Activated CD4-positive, alpha-beta T cell treated with anti-CD3 and anti-CD28 coated beads, Interleukin-2, amount 50 U/mL, for 4 hours (primary cell): ENCODE measurements at places on chromosomes 1 and 21.

- DNase-seq, result no peak
These were observed 28.5 kb upstream of the EEIG2 start for GRCh38 chr1:108531444-108531843.

- DNase-seq, result no peak
These were observed 30.0 kb downstream of the LRRC3 start for GRCh38 chr21:44485254-44485793.

GRCh38 chr1:180187626-180188025 lies 33.0 kb downstream of the QSOX1 start:
- no peak for DNase-seq

DNA sequence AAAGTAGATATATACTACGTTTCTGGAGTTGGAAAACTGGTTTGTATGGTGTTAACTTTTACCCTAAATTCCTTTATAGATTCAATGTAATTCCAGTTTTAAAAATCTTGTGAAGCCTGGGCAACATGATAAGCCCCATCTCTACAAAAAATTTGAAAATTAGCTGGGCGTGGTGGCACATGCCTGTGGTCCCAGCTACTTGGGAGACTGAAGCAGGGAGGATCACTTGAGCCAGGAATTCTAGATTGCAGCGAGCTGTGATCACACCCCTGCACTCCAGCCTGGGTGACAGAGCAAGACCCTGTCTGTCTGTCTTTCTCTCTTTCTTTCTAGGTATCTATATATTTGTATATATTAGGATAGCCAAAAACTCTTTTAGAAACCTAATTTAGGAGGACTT lies 141.9 kb downstream of the CLEC20A start:
- no peak for DNase-seq

DNA sequence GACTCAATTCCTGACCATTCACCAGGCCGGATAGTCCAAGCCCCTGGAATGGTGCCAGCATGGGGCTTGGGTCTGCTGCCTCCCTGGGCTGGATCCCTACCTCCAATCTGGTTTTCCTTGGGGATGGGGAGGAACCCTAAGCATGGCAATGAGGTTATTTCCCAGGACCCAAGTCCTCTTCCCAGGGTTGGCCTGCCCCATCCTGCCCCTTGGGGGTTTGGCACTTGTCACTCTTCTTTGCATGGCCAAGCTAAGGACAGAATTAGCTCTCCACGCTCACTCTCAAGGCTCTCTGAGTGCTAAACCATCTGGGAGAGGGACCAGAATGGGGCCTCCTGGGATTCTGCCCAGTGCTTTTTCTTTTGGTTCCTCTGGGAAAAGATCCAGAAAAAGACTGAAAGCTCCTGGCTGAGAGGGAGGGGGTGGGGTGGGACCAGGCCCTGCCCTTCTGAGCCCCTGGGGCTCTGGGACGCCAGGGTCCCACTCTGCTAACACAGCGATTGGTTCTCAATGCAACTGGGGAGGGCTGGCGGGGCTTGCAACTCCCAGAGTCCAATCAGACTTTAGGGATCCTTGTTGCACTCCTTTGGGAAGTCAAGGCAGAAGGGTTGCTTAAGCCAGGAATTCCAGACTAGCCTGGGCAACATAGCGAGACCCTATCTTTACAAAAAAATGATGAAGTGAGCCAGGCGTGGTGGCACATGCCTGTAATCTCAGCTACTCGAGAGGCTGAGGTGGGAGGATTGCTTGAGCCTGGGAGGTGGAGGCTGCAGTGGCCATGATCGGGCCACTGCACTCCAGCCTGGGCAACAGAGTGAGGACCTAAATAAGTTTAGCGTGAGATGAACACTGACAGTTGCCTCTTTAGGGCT lies 52.7 kb downstream of the DHRS3 start:
- no peak for DNase-seq

DNA sequence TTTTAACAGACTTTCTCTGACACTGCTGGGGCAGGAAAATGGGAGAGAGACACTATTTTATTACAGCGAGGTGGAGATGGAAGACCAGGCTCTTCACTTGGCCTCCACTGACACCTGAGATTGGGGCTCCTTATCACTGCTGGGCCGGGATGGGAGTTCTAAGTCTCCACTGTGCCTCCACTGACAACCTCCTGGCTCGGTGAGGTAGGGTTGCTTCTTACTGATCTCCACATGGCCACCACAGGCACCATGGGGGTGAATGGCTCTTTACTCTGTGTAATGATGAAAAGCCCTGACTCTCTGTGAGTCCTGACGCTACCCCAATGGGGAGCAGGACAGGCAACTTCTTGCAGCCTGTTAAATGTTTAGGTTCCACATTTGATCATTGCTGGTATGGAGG lies 67.7 kb downstream of the ATP1A1 start:
- DNase-seq, result no peak

GRCh38 chr1:245153081-245153551 lies 1.7 kb upstream of the KIF26B start:
- peak; percentile 57 for DNase-seq

GRCh38 chr1:238252033-238252802 lies 361.5 kb upstream of the ZP4 start:
- DNase-seq, result no peak

DNA sequence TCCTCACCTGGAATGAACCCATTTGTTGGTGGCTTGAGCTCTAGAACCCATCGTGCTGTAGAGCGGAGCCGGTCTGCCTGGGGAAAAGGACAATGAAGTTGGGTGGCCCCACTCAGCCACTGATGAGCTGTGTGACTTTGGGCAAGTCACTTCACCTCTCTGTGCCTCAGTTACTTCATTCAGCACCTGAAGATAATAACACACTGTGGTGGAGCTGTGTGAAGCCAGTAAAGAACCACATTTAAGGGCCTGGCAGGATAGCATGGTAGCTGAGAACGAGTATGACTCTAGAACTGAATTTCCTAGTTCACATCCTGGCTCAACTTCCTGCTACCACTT lies 37.1 kb downstream of the EPHB2 start:
- no peak for DNase-seq

DNA sequence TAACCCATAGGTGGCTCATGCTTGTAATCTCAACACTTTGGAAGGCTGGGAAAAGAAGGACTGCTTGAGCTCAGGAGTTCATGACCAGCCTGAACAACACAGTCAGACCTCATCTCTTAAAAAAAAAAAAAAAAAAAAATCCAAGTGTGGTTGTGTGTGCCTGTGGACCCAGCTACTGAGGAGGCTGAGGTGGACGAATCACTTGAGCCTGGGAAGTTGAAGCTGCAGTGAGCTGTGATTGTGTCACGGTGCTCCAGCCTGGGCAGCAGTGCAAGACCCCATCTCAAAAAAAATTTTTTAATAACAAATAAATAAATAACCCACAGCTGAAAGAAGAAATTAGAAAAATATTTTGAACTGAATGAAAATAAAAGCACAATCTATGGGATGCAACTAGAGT lies 13.8 kb downstream of the INTS7 start:
- DNase-seq, result no peak

DNA sequence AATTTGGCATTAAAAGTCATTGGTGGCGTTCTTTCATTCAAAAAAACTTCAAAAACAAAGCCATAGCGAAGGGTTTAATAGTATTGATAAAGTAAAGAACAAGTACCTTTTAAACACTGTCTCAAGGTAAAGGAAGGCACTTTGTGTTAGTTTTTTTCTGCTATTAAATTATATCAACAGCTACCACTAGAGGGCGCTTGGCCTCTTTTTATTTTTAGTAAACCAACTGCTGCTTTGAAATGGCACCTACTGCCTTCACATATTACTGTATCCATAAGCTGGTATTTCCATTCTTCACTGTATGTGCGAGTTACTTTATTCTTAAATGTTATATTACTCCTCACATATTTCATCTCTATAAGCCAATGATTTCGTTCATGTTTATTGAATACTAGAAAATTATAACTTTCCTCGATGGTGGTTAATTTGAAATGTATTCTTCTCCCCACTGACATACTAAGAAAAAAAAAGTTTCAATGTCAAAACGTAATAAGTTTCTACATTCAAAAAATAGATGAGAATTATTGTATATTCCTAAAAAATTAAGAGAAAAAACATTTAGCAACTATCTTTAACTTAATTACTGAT lies 125.7 kb upstream of the CXADR start:
- DNase-seq, result peak; percentile 8

- DNase-seq, result no peak
These were observed 9.9 kb upstream of the HSPG2 start for GRCh38 chr1:21946836-21947587.

GRCh38 chr1:37471345-37472231 lies 2.8 kb upstream of the ZC3H12A start:
- DNase-seq, result no peak

GRCh38 chr1:201319631-201320030 lies 36.3 kb downstream of the PKP1 start:
- no peak for DNase-seq

DNA sequence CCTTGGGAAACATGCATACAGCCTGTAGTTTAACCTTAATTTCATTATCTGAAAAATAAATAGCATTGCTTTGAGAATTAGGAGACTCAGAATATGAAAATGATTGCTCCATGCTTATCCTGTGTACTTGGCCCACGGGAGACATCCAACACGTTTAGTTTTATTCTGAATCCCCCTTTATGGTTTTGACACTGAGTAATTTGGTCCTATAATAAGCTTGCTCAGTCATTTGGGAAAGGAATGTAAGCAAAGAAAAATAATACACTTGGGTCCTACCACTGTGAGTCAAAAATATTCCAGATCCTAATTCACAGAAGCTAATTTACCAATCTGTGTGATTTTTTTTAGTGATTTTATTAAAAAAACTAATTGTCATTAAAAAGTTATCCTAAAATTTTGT lies 557.3 kb downstream of the USP25 start:
- no peak for DNase-seq

DNA sequence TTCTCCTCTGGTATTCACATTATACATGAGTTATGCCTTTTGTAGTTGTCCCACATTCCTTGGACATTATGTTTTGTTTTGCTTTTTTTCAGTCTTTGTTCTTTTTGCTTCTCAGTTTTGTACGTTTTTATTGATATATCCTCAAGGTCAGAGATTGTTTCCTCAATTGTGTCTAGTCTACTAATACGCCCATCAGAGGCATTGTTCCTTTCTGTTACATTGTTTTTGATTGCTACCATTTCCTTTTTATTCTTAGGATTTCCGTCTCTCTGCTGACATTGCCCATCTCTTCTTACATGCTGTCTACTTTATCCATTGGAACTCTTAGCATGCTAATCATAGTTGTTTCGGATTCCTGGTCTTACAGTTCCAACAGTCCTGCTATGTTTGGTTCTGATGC lies 27.8 kb upstream of the MPC2 start:
- DNase-seq, result no peak

GRCh38 chr1:240575981-240576662 lies 35.8 kb downstream of the GREM2 start:
- no peak for DNase-seq

- DNase-seq, result no peak
These were observed 29.7 kb downstream of the OPTC start for GRCh38 chr1:203523667-203524066.

DNA sequence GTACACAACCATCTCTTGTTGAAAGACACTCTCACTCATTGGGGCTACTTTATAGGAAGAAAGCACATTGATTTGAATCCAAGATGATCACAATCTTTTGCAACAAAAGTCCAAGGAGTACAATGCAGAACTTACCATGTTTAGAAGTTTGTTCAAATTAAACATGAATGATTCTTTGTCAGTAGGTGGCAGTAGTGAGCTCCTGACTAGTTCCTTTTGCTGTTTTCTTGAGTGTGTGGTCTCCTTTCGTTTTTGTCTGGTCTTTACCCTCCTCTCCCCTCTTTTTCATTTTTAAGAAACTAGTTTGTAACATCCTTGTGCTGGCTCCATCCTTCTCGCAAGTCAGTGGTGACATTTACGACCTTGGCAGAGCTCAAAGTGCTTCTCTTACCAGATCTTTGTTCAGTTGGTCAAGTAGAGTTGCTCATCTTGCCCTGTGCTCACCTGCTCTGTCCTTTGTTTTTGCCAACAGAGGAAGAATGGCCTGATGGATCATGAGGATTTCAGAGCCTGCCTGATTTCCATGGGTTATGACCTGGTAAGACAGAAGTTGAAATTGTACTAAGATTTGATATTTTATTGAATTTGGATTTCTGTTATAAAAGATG lies 35.7 kb upstream of the MTR start:
- no peak for DNase-seq

DNA sequence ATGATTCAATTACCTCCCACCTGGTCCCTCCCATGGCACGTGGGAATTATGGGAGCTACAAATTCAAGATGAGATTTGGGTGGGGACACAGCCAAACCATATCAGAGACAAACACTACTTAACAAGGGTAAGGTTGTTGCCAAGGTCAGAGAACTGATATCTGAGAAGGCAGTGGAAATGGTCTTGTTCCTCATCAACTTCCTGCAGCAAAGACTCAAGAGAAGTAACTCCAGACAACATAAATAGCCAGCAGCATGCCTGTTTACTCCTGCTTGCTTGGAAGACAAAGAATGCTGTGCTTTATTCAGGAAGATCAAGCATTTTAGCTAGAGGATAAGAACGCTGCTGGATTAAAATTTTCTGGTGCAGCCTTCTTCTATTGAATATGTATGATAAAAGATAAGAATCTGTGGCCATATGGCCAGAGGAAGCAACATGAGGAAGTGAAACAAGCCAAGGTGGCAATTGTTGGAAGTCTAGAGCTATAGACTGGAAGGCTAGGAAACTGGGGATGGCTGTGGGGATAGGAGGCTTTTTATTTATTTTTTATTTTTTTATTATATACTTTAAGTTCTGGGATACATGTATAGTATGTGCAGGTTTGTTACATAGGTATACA lies 36.4 kb downstream of the DDAH1 start:
- no peak for DNase-seq

DNA sequence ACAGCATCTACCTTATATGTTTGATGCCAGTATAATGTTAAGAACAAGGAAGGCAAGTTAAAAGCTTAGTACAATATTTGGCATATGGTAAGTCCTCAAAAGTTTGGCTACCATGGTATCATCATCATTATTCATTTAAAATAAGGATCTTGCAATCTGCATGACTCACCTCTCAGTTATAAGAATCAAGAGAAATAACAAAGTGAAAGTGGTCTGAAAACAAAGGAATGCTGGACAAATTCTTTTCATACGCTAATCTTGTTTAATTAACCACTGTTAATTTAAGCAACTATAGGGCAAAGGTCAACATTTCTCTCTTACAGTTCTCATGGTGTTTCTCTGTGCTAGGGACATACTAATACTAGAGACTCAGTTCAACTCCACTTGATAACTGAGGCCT lies 13.0 kb upstream of the CLDN19 start:
- DNase-seq, result no peak

GRCh38 chr1:116944613-116945012 lies 34.9 kb downstream of the PTGFRN start:
- DNase-seq, result no peak

DNA sequence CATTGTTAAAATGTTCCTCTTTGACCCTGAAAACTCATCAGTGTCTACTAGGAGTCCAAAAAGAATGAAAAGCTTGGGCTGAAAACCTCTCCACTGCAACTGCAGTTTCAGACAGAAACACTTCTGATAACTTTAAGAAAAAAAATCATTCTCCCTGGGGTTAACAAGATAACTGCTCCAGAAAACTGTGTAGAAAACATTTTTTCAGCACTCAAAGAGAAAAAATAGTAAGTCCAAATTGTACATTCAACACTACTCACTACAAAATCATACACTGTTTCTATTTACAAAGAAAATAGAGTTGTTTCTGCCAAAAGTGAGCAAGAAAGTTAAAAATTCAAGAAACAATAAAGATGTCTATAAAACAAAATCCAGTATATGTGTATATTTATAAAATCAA lies 157.8 kb downstream of the RERE start:
- no peak for DNase-seq
